ENCODE measurements at places on chromosomes 1 and 21. TPM values are rescaled to one million over a fixed set of nuclear protein-coding genes. Genes with fewer than 3 reads are reported as not detected.

DNA sequence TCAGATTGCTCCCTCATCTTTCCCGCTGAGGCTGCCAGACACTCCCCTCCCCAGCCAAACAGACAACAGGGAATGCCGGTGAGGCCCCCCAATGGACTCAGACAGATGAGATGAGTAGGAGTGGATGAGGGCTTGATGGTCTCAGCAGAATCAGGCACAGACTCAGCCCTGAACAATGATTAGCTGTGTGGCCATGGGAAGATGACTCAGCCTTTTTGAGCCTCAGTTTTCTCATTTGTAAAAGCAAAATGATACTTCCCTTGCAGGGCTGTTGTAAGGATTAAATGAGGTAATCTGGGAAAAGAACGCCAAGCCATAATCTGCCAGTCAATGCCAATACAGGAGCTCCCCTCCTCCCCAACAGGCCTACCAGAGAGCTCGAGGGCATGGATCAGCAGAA, 12.4 kb downstream of the C1orf198 start:
- H3K4me3 ChIP-seq, result no peak overlapping the region
- no peak for DNase-seq
- no peaks in the 10 kb centered on the region for H3K27me3 ChIP-seq
- H3K36me3 ChIP-seq, result peaks cover 48% of the 10 kb centered on the region

GRCh38 chr1:66652556-66652955, 99.7 kb upstream of the DYNLT5 start:
- H3K4me3 ChIP-seq, result no peak overlapping the region
- no peaks in the 10 kb centered on the region for H3K36me3 ChIP-seq
- H3K4me1 ChIP-seq, result peaks cover 2% of the 10 kb centered on the region
- no peak overlapping the region for H3K27ac ChIP-seq
- H3K27me3 ChIP-seq, result no peaks in the 10 kb centered on the region
- no peak for DNase-seq

GRCh38 chr1:204505674-204506200, 10.5 kb upstream of the MDM4 start:
- H3K27ac ChIP-seq, result peak overlapping the region; percentile 100
- H3K36me3 ChIP-seq, result peaks cover 2% of the 10 kb centered on the region
- DNase-seq, result no peak
- H3K27me3 ChIP-seq, result no peaks in the 10 kb centered on the region
- peaks cover 16% of the 10 kb centered on the region for H3K4me1 ChIP-seq
- H3K4me3 ChIP-seq, result peak overlapping the region; percentile 94

C1orf56 gene
- 7.0 TPM for total RNA-seq

DNA sequence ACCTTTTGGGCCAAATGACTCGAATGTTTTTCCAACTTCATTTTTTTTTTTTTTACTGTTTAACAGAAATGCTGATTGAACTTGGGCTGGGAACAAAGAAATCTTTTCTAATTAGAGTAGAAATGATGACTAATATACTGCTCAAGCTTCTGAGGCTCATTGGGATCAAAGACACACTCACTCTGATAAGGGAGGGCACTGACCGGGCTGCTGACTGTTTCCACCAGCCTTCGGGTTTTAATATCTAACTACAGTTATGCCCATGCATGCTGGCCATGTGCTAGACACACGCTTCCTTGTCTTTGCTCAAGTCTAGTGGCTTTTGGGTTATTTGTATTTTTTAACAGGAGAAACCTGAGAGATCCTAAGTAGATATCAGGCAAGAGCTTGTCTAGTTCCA, 16.8 kb downstream of the ZBTB18 start:
- peaks cover 17% of the 10 kb centered on the region for H3K27me3 ChIP-seq
- H3K4me1 ChIP-seq, result peaks cover 4% of the 10 kb centered on the region
- no peak overlapping the region for H3K4me3 ChIP-seq
- no peaks in the 10 kb centered on the region for H3K36me3 ChIP-seq

GRCh38 chr1:25243907-25244306, 3.3 kb downstream of the RSRP1 start:
- peaks cover 31% of the 10 kb centered on the region for H3K4me1 ChIP-seq
- no peak for DNase-seq
- H3K27me3 ChIP-seq, result no peaks in the 10 kb centered on the region
- peaks cover 9% of the 10 kb centered on the region for H3K36me3 ChIP-seq
- H3K4me3 ChIP-seq, result no peak overlapping the region

FLG gene
- not detected for total RNA-seq

MYBPH gene
- total RNA-seq, result not detected

ERVH48-1 gene
- 0.91 TPM for total RNA-seq

DNA sequence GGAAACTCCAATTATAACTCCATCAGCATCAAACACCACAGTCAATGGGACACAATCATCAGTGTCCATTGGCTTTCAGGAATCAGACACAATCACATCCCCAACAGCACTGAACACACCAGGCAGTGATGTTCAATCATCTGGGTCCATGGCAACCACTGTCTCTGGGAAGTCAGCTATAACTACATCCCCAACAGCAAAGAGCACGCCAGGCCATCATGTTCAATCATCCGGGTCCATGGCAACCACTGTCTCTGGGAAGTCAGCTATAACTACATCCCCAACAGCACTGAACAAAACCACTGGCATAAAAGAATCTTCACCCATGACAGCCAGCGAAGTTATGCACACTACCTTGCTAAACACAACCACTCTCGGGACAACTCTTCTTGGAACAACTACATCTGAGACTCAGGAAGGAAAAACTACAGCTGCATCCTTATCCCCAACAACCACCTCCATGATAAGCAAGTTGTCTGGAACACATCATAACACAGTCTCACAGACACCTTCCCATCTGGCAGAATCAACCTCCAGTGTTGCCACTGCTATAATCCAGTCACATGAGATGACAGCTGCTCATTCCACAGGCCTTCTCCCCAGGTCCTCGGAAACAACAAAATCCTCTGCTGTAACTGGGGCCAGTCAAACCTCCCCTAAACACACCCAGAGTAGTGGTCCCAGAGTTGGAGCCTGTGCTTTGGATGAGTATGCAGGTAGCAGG, 19.9 kb downstream of the CATSPER4 start:
- H3K4me3 ChIP-seq, result no peak overlapping the region
- no peak for DNase-seq
- H3K27me3 ChIP-seq, result peaks cover 17% of the 10 kb centered on the region
- no peak overlapping the region for H3K27ac ChIP-seq
- H3K36me3 ChIP-seq, result no peaks in the 10 kb centered on the region

DNA sequence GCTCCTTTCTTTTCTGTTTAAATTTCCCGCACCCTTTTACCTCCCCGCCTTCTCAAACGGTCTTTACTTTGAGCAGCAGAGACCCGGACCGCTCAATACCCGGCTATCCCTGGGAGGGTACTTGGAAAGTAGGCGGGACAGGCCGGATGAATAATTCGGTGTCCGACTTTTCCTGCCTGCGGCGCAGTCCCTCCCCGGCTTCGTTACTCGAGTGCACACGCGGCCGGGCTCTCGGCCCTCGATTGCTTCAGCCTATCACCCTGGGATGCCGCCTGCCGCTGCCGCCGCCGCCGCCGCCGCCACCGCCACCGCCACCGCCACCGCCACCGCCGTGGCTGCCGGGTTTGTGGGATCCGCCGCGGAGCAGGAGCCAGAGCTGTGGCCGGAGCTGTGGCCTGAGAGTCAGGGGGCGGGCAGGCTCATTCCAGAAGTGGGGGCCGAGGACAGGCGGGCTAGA, 382 bp upstream of the RASAL2 start:
- H3K4me3 ChIP-seq, result peak overlapping the region; percentile 79
- H3K4me1 ChIP-seq, result peaks cover 39% of the 10 kb centered on the region
- H3K36me3 ChIP-seq, result no peaks in the 10 kb centered on the region
- DNase-seq, result peak; percentile 85
- H3K27me3 ChIP-seq, result no peaks in the 10 kb centered on the region

GRCh38 chr1:38786040-38786436, 73.5 kb downstream of the RRAGC start:
- DNase-seq, result no peak
- H3K4me1 ChIP-seq, result peaks cover 5% of the 10 kb centered on the region
- no peak overlapping the region for H3K27ac ChIP-seq
- H3K4me3 ChIP-seq, result no peak overlapping the region

ZNF496 gene
- 56.0 TPM for total RNA-seq

- peaks cover 5% of the 10 kb centered on the region for H3K4me1 ChIP-seq
- peak; percentile 50 for DNase-seq
- H3K27ac ChIP-seq, result no peak overlapping the region
Measured at GRCh38 chr21:42145569-42146272, 73.2 kb upstream of the ABCG1 start.

DNA sequence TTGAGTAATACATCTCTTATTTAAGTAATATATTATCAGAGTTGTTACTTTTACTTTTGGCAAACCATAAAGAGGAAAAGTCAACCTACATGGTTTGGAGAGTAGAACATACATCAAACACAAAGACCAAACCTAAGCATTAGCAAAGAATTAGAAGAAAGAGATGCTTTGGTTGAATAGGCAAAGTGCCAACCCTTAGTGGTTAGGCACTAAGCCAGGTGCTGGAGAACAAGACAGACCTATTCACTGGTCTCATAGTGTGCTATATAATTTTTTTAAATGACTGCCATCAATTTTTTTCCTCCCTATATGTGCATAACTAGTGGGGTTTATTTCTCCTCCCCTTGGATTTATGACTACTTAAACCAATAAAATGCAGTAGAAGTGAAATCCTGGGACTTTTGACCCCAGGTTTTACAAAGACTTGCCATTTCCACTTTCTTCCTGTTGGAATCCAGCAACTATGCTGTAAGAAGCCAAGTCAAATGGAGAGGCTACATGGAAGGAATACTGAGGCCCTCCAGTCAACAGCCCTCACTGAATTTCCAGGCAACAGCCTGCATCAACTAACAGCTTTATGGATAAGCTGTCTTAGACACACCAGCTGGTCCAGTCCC, 69.8 kb upstream of the HAO2 start:
- H3K4me1 ChIP-seq, result peaks cover 14% of the 10 kb centered on the region
- H3K27me3 ChIP-seq, result peaks cover 42% of the 10 kb centered on the region
- H3K27ac ChIP-seq, result no peak overlapping the region
- no peak for DNase-seq

C1orf185 gene
- not detected for total RNA-seq

DNA sequence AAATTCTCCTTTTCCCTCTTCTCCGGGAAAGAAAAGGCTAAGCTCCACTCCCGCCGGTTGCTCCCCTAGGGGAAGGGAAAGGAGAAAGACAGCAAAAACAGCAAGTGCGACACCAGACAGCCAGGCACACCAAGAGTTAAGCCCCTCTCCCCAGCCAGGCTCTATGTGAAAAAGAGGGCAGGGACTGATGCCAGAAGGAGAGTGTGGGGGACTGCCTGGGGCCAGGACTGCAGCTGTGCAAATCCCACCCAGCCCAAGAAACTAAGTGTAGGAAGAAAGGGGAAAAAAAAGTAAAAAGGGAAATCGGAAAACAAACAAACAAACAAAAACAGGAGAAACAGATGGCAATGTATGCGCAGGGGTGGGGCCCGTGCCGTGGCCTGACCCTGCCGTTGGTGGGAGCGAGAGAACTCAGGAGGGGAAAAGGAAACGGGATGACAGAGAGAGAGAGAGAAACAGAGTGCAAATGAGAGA, 27.7 kb upstream of the FMO1 start:
- DNase-seq, result peak; percentile 22
- peaks cover 31% of the 10 kb centered on the region for H3K4me1 ChIP-seq
- no peaks in the 10 kb centered on the region for H3K27me3 ChIP-seq
- peak overlapping the region; percentile 95 for H3K27ac ChIP-seq
- H3K36me3 ChIP-seq, result peaks cover 1% of the 10 kb centered on the region

- no peak overlapping the region for H3K4me3 ChIP-seq
- no peaks in the 10 kb centered on the region for H3K36me3 ChIP-seq
- H3K27me3 ChIP-seq, result no peaks in the 10 kb centered on the region
- H3K4me1 ChIP-seq, result no peaks in the 10 kb centered on the region
- H3K27ac ChIP-seq, result no peak overlapping the region
Measured at GRCh38 chr1:75901371-75901770, 30.8 kb downstream of the ASB17 start.

DMRTA2 gene
- total RNA-seq, result 0.20 TPM

Data from progenitor cell of endocrine pancreas (in vitro differentiated cells).